ENCODE measurements at places on chromosomes 1 and 21. TPM values are rescaled to one million over a fixed set of nuclear protein-coding genes. Genes with fewer than 3 reads are reported as not detected.

S100A5 gene
- polyA plus RNA-seq: not detected

DNA sequence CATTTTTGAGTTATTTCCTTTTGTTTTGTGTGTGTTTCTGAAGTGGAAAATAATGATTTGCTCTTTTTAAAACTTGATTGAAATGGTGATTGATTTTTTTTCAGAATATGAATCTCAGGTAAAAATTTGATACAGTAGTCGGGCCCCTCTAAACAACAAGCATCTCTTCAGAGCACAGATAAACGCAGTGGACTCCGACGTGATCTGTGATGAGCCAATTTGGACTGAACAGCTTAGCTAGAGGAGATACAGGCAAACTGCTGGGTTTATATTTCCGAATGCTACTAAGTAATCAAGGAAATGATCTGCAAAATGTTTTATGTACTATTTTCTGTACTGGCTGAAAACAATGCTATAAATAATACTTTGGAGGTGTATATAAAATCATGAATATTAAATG is 705.7 kb upstream of the RGS18 start:
- no peak for DNase-seq

SH3BGR gene
- 2.5 TPM for polyA plus RNA-seq

DNA sequence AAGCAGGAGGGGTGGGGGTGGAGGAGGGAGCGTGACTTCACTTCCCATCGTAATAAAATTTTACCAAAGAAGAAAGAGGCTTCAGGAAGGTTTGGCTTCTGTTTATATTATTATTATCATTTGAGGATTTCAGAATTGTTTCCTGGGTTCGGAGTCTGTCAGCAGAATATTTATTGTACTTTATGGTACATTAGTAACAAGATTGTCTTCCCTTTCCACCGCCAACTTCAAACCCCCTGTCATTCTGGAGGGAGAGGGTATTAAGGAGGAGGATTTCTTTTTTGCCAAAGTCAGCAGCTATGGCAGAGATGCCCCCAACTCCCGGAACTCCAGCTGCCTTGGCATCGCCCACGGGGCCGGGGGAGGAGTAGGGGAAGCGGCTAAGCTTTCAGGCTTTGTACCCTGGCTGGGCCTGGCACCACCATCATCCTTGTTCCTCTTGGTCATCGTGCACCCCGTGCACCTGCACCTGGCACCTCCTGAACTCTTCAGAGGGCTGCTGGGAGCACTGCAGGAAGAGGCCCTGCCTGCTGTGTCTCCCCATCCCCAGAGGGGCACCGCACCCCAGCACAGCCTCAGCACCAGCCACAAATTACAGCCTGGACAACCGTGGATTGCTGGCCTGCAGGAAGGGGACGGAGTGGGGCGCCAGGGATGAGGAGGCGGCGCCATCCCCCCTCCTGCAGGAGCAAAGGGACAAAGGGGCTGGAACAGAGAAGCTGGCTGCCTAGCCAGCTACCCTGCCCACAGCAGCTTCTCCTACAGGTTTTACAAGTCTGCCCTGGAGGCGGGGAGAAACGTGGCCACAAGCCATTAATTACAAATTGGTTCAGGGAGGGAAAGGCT is 24.0 kb upstream of the PAX7 start:
- DNase-seq: no peak

DNA sequence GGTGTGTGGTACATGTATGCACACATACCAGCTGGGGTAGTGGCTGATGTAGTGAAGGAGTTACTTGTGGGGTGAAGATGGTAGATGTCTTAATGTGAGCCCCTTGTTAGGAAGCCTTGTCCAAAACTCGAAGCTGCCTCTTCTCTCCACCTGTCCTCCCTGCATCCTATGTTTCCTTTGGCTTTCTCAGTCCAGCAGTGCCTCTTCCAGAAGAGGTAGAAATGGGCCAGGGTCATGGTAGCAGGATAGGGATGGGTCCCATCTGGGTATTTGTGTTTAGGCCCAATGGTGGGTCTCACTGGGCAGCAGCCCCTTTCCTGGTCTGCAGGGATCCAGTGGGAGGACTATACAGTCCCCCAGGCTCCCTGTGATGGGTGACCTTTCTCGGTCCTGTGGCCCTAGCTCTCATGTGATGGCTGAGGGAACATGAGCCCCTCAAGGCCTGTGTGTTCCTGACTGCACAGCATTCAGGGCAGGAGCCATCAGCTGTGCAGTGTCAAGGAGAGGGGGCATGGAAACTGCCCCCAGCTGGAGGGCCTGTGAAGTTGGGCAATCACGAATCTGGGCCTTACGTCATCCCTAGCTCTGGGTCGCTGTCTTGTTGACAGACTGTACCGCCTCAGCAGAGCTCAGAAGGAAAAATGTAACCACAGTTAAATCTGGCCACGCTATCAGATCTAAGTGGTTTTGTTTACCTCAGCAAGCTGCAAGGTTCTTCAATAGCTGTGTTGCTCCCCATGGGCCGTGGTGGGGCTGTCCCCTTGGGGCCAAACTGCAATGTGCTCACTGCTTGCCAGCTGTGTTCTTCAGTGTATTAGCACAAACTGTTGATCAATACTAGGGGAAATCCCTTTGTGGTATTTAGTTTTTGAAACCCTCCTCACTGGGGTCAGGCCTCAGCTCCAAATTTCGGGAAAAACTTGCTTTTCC is 82.7 kb downstream of the NOS1AP start:
- peak; percentile 35 for DNase-seq

DNA sequence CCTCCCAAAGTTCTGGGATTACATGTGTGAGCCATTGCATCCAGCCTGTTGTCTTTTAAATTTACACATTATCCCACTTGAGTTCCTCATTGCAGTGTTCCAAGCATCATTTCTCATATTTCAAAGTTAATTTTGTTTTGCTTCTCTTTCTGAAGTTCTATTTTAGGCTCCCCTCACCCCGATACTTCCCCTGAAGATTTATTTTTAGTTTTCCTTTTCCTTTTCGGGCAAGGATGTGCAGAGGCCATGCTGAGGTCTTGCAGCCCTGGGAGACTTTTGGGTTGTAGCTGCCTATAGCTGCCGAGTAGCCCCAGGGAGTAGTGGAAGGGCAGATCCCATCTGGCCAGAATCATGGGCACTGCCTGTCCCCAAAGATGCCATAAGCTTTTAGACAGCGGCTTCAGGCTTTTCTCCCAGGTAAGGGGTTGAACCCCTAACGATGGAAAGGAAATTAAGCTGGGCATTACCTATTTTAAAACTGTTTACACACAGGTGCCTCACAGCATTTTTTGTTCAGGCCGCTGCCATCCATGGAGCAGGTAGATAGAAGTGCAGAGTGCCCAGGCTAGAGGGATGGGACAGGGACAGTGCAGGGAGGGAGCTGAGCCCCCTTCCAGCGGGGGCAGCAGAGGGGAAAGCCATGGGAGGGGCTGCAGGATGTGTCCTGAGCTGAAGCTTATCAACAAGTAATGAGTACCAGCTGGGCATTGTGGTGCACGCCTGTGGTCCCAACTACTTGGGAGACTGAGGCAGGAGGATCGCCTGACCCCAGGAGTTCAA is 15.9 kb downstream of the PSEN2 start:
- DNase-seq: no peak

GRCh38 chr1:17516303-17517214 is 22.9 kb upstream of the ARHGEF10L start:
- no peak for DNase-seq

PTGER3 gene
- not detected for polyA plus RNA-seq

GRCh38 chr1:171372418-171373084 is 58.6 kb downstream of the FMO4 start:
- no peak for DNase-seq

DNA sequence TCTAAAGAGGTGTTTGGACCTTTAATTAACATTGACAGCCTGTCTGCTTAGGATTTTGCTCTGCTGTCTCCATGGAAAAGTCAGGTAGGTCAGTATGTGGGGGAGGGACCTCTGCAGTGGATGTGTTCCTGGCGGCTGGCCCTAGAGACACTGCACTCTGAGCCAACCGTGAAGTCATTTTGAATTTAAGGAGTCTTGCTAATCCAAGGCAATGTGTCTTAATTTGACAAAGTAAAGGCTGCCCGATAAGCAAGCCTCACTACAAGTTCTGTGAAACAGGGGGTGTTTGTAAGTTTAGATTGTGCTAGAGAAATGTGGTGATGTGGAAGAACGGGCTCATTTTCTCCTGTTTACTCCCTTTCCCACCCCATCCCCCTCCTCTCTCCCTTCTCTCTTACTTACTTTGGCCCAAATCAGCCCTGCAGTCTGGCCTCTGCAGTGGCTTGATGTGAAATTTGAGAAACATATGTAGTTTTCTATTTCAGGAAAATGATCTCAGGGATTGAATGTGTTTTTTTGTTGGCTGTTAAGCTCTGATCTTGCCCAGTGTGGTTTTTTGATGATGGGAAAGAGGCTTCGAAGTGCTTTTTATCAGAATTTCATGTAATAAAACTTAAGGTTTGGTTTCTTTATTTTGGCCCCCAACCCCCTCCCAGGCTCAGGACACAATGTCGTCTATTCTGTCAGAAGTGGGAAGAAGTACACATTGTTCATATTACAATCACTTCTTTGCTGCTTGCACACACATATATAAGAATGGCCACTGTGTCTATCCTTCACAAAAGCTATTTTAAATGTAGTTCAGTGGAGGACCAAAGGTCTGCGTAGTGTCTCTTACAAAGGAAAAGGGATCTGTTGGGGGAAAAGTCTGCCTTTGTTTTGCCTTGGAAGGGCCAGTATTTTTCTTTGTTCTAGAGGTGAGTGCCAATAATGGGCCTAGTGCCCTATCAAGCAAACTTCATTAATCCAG is 96.6 kb downstream of the FGGY start:
- no peak for DNase-seq

DNA sequence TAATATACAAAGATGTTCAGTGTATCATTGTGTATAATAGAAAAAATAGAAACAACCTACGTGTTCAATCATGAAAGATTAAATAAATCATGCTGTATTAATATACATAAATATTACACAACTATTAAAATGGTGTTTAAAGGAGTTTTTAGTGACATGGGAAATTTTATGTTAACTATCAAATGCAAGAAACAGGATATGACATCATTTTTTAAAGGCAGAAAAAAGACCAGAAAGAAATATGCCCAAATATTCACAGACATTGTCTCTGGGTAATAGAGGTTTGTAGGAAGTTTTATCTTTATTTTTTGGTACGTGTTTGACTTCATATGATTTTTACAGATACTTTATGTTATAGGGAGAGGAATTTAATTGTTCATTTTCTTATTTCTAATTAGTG is 34.0 kb downstream of the NPHS2 start:
- DNase-seq: no peak

DNA sequence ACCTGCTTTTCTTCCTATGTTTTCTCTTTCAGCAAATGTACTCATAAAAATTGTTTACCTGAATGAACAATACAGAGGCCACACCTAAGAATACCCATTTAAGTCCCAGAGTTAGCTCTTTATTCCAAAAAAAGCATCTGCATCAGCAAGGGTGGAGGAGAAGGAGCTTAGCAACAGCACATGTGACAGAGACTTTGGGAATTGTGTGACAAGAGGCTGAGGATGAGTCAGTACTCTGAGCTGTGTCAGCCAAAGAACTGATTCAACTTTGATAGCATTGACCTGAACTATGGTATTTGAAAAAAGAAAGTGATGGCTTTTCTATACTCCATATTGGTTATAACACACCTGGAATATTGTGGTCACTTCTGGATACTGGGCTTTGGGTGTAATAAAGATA is 162.7 kb downstream of the ZNF648 start:
- no peak for DNase-seq

- DNase-seq: no peak
Measured at GRCh38 chr21:35398346-35398982, 349.4 kb upstream of the RUNX1 start.

- no peak for DNase-seq
Measured at GRCh38 chr1:151713874-151714273, 2.7 kb downstream of the CELF3 start.

C1orf87 gene
- not detected for polyA plus RNA-seq

DNA sequence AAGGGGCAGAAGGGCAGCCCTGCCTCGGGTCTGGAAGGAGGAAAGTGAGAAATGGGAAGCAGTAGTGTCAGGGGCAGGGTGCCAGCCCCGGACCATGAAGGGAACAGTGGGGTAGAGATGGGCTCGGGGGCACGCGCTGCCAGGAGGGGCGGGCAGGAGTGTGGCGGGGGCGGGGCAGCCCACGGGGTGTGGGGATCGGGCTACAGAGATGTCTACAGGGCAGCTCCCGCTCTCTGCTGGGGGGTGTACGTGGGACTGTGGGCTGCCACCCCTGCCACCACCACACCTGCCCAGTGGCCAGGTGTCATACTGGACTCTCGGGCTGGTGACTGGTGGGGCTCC is 7.4 kb downstream of the ARHGEF16 start:
- no peak for DNase-seq

DNA sequence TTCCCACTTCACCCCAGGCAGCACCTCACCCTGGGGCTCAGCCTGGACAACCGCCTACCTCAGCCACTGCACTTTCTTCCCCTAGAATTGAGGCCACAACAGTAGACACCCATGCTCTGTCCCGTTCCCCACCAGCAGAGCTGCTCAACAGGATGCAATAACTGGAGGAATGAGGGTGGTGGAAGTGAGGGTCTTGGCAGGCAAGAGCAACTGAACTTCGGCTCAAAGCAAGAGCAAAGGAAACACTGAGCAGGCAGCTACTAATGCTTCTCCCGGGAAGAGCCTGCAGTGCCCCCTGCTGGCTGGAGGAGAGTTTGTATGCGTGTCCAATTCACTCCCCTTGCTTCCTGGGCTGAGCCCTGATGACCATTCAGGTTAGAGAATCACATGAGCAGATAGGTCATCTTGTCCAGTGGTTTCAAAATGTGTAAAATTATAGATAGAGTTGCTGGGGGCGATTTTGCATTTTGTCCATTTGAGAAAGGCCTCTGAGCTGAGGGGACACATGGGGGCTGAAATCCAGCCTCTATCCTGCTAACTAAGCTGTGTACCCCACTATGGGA is 13.9 kb downstream of the NT5C1A start:
- DNase-seq: peak; percentile 14

ABCA4 gene
- not detected for polyA plus RNA-seq

IRF2BP2 gene
- 60.9 TPM for polyA plus RNA-seq

RHCE gene
- polyA plus RNA-seq: 0.23 TPM

- DNase-seq: peak; percentile 44
Measured at GRCh38 chr1:9687120-9687873, 35.8 kb downstream of the PIK3CD start.

SDC3 gene
- not detected for polyA plus RNA-seq

OR2L13 gene
- polyA plus RNA-seq: not detected

DNA sequence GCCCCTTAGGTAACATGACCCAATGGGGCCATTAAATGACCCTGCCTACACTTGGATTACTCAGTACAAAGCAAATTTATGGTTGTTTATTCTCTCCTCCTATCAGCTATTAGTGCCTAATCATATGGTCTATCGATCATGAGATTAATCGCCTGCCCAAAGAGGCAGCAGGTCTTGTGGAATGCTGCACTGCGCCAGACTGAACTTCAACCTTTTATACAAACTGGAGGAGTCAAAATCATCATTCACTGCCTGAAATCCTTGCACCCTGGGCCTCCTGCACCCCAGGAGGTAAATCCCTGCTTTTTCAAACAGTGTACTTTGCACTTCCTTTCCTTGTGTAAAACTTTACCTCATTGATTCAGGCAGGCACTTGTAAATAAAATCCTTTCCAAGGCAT is 69.7 kb downstream of the NFIA start:
- DNase-seq: no peak

DNA sequence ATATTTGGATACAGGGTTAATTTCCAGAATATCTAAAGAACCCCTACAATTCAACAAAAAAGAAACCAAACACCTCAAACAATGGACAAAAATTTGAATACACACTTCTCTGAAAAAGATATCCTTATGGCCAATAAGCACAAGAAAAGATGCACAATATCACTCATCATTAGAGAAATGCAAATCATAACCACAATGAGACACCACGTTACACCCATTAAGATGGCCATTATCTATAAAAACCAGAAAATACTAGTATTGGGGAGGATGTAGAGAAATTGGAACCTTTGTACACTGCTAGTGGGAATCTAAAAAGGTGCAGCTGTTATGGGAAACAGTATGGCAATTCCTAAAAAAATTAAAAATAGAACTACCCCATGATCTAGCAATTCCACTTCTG is 4.9 kb downstream of the ADAM30 start:
- no peak for DNase-seq

All from naive B cell (primary cell).